ENCODE measurements at places on chromosomes 12 and 14.
A peak's percentile ranks its signal among the peaks of the same experiment; 100 is the strongest.

GRCh38 chr14:72781561-72782508 is 112.1 kb downstream of the DPF3 start:
- no peak for DNase-seq

DNA sequence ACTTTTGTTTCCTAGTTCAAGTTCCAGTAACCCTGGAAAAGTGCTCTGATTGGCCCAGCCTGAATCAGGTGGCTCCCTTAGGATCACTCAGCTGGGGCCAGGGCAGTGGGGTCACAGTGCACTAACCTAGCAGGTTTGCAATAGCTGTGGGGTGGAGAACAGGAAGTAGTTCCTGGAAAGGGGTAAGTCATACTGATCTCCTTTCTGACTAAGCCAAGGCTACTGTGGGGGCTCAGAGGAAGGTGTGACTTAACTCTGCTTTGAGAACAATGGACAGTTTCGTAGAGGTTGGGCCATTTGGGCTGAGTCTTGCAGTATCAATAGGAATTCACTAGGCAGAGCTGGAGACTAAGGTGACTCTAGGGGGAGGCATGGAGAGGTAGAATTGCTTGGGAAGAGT is 89.4 kb downstream of the KIF26A start:
- DNase-seq = no peak

GRCh38 chr12:26705851-26706250 is 127.1 kb downstream of the ITPR2 start:
- DNase-seq = no peak

GRCh38 chr12:130827432-130827831 is 11.6 kb downstream of the STX2 start:
- no peak for DNase-seq

- no peak for DNase-seq
These were observed 230.3 kb upstream of the PRICKLE1 start for GRCh38 chr12:42819846-42820245.

GRCh38 chr14:102507081-102507856 is 2.3 kb downstream of the ANKRD9 start:
- DNase-seq = no peak

- no peak for DNase-seq
These were observed 973.3 kb upstream of the TMEM132C start for GRCh38 chr12:127293507-127294310.

DNA sequence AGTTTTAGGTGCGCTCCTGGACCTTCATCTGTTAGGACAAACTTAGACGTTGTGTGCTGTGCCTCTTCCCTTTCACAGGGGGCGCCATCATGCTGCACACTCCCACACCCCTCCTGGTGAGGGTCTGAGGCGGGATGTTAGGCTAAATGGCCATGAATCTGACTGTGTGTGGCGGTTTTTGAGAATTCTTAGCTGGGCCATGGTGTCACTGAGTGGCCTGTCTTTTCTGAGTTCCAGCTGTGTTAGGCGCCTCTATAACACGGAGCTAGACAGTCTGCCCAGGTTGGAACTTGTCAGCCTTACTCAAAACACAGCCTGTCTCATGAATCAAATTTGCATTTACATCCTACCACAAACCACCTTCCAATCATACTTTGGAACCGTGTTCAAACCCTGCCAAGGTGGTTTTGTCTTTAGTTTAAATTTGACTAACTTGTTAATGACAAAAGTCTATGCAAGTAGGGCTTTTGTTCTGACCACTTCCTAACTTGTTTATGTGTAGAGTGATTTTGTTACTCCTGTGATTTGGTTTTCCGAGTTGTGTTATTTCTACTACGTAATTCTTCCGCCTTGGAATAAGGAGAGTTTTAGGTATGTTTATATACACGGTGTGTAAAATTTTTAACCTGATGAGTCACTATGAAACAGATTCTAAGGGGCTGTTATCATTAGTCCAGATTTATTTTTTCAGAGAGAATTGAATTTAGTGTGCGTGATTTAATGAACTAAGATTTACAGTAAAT is 19.6 kb downstream of the ACVR1B start:
- no peak for DNase-seq

- DNase-seq = no peak
These were observed 258.7 kb downstream of the KSR2 start for GRCh38 chr12:117710121-117710520.

- DNase-seq = no peak
These were observed 30.2 kb downstream of the OSBPL8 start for GRCh38 chr12:76529226-76529918.

DNA sequence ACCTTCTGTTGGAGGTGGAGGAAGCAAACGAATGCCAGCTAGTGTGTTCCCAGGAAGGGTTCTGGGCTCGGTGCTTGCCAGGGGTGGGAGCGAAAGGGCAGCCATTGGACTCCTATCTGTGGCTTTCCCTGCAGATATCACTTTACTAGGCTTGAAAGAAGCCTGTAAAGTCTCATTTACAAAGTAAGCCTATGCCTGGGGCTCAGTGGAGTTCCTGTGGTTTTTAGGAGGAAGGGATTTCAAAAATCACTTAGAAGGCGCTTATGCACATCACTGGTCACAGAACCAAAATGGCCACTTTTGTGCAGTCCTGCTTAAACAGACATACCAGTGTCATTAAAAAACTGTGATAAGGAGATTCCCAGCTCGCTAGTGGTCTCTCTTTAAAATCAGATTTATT is 22.7 kb downstream of the CLMN start:
- DNase-seq = no peak

- DNase-seq = peak; percentile 55
These were observed 387 bp upstream of the GSC start for GRCh38 chr14:94770251-94770749.

DNA sequence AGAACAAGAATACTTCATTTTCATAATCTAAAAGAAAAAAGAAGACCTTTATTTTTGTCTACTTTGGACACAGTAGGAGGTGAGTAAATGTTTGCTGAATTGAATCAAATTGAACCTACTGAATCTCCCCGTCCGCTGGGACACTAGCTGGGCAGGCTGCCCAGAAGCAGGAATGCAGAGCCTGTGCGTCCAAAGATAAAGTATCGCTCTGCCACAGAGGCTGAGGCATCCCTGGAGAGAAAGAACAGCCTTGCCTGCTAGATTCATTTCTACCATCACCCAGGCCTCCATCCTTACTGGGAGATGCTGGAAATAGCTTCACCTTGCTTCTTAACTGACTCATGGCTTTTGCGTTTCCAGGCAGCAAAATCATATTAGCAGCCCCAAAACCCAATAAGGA is 64.1 kb upstream of the TSPAN11 start:
- no peak for DNase-seq

- no peak for DNase-seq
These were observed 10.4 kb downstream of the DTX1 start for GRCh38 chr12:113066813-113067400.

GRCh38 chr14:20667957-20668356 is 16.4 kb upstream of the RNASE4 start:
- no peak for DNase-seq

DNA sequence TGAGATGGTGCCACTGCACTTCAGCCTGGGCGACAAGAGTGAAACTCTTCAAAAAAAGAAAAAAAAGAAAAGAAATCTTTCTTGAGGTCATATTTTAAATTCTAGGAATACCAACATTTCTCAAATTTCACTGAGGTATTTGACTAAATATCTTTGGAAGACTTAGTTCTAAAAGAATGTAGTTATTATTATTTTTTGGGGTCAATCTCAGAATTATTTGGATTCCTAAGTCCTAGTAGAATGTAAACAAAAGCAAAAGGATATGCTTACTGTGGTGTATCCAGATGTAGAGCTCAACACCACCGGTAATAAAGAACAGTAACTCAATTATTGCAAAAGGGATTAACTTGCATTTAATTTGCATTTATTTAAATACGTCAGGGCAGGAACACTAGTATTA is 25.0 kb downstream of the PRICKLE1 start:
- DNase-seq = no peak

DNA sequence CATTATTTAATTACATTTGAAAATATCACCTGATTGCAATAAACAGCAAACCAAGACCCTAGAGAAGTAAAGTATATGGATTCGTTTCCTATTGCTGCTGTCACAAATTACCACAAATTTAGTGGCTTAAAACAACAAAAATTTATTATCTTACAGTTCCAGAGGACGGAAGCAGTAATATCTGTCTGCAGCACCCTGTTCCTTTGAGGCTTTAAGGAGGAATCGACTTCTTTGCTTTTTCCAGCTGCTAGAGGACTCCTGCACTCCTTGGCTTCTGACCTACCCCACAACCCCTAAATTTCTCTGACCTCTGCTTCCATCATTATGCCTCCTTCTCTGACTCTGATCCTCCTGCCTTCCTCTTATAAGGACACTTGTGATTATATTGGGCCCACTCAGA is 23.8 kb upstream of the PPM1A start:
- no peak for DNase-seq

- DNase-seq = no peak
These were observed 18.2 kb downstream of the RTN1 start for GRCh38 chr14:59852350-59852749.

DNA sequence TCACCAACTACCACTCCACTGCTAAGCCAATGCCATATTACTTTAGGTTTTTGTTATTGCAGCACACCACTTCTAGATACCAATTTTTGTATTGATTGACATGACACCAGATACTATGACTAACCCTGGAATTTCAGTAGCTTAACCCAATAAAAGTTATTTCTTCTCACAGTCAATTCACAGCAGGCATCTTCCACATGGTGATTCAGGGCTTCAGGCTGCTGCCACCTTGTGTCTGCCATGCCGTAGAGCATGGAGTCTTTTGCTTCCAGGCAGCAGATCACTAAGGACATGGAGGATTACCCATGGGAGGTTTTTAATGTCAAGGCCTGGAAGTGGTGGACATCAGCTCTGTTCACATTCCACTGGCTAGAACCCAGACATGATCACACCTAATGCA is 56.4 kb upstream of the LTA4H start:
- DNase-seq = no peak

- DNase-seq = no peak
These were observed 219.8 kb downstream of the SLC41A2 start for GRCh38 chr12:104738331-104738730.

DNA sequence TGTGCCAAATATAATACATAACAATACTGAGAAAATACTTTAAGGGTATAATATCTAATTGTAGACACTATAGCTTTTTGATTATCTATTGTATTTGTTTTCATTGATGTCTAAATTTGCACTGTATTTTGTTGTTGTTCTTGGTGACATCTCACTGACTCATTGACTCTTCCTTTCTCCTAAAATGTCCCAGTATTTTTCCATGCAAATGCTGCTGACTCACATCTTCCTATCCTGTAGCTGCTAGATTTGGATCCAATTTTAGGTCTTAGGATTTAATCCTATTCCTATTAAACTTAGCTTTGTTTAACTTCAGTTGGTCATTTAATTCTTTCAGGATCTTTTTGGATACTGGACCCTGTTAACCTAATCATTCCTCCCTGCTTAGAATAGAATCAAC is 148.5 kb downstream of the TMTC2 start:
- no peak for DNase-seq

- DNase-seq = no peak
These were observed 19.4 kb upstream of the EIF5 start for GRCh38 chr14:103314496-103315277.

- DNase-seq = no peak
These were observed 13.0 kb downstream of the ISCU start for GRCh38 chr12:108575199-108575912.

DNA sequence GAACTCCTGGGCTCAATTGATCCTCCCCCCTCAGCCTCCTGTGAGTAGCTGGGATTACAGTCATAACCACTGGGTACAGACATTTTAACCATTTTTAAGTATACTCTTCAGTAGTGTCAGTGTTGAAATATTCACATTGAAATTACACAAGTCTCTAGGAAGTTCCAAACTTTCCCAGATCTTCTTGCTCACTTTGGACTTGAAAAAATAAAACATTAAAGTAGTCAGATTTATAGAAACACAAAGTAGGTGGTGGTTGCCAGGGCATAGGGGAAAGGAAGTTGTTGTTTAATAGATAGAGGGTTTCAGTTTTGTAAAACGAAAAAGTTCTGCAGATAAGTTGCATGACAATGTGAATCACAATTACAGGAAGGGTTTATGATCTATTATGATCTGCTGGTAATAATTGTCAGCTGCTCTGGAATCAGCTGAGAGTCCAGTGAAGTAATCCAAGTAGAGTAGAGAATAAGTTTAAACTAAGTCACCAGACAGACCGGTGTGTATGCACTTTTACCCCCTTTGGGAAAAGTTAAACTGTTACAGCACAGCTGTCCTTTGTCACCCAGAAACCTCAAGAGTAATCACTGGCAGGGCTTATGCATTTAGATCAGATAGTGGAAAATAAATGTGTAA is 27.4 kb downstream of the PCNX1 start:
- no peak for DNase-seq

GRCh38 chr12:25072906-25073650 is 121.9 kb downstream of the DNAI7 start:
- DNase-seq = no peak

DNA sequence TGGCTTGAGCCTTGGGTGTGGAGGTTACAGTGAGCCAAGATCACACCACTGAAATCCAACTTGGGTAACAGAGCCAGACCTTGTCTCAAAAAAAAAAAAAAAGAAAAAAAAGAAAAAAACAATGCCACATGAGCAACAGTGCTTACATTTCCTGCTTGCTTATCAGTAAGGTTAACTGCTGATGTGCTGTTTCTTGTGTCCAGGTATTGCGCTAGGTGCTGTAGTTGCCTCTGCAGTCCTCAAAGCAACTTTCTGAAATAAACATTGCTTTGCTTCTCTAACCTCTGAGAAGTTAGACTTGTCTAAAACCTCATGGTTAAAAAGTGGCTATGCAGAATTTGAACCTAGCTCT is 24.7 kb downstream of the RNF34 start:
- no peak for DNase-seq

DNA sequence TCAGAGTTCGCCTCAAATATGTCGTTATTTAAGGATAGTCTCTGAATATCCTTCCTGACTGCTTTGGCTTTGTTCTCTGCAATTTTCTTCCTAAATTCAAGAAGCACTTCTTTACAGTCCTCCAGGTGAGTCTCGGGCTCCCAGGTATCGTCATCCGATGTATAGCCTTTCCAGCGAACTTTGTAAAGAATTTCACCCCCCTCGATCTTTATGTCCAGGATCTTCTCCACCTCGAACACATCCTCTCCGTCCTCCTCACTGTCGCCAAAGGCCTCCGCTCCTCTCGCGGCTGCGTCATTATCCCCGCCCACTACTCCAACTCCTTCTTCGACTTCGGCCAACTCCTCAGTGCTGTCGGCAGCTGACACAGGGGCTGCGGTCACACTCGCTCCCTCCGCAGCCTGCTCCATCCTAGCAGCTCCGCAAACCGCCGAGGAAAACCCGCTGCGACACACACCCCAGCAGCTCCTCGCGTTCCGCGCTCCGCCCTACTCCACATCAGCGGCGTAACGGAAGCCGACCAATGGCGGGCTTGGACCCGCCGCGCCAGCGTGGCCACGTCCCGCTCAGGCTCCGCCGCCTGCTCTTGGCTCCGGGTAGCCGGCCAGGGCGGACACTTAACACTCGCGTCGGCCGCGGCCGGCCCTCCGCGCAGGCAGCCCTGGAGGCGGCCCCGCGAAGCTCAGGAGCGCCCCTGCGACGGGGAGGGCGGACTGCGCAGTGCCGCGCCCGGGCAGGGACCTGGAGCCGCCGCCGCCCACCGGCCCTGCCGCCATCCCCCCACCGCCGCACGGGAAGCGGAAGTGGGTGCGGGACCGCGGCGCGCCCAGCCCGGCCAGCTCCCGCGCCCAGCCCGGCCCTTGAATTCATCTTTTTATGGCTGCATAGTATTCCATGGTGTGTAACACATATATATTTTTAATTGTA is 4.1 kb downstream of the CD163L1 start:
- DNase-seq = no peak
